ENCODE measurements at places on chromosomes 1 and 21.

GRCh38 chr1:152960452-152961044 lies 9.9 kb upstream of the SPRR4 start:
- DNase-seq, result no peak

DNA sequence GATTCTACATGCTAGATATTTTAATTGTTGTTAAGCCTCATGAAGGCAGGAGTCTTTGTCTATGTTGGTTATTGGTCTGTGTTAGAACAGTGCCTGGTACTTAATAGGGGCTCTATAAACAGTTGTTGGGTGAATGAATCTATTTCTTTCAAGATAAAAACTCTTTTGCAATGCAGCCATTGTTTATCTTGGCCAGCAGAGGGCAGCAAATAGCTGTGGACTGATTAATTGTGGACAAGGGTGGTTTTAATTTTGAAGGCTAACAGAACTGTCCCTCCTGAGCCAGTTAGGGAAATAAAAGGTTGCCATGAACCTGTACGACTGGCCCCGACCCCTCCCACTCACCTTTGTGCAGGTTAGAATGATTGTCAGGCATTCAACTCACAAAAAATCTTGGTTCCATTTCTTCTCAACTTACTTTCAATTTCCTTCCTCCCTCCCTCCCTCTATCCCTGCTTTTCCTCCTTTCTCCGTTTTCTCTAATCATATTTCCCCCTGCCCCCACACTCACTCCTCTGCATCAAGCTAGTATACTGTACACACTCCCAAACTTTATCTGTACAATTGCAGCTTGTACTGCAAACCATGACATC lies 66.3 kb upstream of the DIRAS3 start:
- DNase-seq, result no peak

GRCh38 chr1:163834778-163835177 lies 513.0 kb downstream of the NUF2 start:
- no peak for DNase-seq

DNA sequence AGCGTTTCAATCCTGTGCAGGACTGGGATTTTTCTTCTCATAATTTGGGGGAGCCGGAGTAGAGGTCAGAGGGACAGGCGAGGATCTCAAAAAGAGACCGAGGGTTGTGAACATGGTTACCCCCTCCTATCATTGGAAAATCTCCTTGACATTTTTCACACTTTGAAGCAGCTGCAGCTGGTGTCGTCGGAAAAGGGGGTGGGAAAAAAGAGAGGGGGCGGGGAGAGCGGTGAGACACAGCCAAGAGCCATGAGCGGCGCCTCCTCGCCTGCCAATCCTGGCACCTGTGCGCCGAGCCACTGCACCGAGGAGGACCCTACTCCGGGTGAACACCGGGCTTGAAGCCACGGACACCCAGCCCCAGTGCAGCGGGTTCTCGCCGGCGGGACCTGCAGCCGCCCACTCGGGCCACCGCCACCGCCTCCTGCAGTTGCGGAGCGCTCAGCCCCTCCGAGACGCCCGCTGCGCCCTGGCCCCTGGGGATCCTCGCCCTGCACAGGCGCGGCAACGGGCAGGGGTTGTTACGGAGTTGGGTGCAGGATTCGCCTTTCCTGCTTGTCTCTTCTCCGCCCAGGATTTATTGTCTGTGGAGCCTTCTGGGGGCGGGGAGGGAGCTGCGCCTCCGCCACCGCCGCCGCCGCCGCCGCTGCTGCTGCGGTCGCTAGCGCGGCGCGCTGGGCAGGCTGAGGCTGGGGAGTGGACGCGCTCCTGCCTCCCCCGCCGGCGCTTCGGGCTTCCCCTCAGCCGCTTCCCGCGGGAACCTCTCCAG lies at the start of gene LRRC7:
Gene LRRC7, plus strand, starts transcription at position 271 of the 769 bp plus-strand sequence. CDS start 718 bp downstream, outside the sequence.
- DNase-seq, result no peak

GRCh38 chr1:59020151-59020997 lies 236.5 kb upstream of the JUN start:
- DNase-seq, result peak; percentile 17

DNA sequence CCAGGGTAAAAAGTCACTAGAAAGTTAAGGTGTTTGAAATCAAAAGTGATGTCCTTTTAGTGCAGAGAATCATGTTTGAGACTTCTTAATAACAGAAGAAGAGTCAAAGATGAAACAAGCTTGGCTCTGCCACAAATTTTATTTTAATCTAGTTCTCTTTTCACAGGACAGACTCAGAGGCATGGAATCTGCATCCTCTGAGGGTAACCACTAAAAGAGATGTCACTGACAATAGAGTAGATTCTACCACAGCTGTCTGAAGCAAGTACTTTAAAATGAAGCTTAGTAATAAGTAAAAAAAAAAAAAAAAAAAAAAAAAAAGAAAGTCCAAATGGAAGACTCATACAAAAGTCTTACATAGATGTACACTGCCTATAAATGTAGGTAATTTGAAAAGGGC lies 519.7 kb upstream of the PRMT6 start:
- no peak for DNase-seq

- no peak for DNase-seq
Measured at GRCh38 chr1:204435381-204435831, 23.8 kb upstream of the PPP1R15B start.

DNA sequence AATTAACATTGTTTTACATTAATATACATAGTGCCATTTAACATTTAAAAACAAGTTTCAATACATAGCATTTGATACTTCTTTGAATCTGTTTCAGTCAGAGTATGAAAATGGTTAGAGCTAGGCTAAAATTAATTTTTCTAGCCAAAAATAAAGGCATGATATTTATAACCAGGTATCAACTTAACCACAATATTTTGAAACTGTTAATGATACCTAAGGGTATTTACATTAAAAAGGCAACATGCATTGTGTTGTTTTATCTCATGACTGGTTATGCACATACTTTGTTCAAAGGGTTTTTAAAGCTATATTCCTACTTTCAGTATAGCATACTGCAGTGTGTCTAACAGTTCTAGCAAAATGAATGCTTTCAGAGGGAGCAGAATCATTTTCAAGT lies 130.0 kb downstream of the HS2ST1 start:
- no peak for DNase-seq
